ENCODE measurements at places on chromosomes 4 and X.

DNA sequence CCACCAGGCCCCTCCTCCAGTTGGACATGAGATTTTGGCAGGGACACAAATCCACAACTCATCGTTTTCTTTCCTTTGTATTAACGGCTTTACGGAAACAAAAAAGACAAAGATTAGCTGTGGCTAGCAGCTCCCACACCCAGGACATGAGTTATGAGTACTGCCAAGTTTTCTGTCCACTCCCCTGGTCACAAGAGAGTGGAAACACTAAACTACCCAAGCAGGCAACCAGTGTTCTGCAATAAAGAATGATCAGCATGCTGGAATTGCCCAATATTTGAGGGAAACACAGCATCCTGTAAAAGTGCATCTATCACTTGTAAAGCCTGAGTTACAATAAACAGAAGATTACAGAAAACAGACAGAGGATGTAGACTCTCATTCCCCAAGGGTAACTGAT, 358.4 kb downstream of the NLGN4X start:
- no peak for DNase-seq

GRCh38 chr4:102809190-102809589, 18.2 kb downstream of the UBE2D3 start:
- DNase-seq, result no peak

GRCh38 chr4:150387981-150388380, 194.0 kb upstream of the MAB21L2 start:
- DNase-seq, result no peak

DNA sequence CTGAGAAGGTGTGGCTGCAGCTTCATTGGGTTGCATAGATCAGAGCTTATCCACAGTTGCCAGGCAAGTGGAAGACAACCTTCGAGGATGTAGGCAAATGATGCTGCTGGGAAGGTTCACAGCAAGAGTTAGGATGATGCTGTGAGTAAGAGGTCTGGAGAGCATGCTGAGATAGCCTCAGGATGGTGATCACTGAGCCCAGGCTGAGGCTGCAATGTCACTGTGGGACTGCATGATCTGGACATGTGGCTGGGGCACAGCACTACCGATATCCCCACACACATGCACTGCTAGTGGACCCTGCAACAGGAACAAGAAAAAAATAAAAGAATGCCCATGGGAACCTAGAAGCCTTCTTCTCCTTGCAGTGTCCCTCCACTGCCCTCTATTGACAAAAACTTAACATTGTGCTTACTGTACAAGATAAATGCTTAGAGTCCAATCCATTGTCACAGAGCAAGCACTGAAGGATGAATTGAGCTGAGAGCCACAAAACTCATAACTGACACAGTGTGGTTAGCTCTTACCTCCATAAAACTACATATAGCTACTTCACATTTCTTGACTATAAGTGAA, 105.6 kb downstream of the CNKSR2 start:
- no peak for DNase-seq

DNA sequence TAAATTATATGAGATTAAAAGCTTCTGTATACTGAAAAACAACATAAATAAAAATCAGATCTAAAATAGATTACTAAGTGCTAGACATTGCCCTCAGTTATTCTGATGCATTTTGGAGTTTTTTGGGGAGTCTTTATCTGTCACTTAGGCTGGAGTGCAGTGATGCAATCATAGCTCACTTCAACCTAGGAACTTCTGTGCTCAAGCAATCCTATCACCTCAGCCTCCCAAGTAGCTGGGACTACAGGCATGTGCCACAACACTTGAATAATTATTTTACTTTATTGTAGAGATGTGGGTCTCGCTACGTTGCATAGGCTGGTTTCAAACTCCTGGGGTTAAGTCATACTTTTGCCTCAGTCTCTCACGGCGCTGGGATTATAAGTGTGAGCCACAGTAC, 31.7 kb downstream of the HSD17B11 start:
- DNase-seq, result no peak

DNA sequence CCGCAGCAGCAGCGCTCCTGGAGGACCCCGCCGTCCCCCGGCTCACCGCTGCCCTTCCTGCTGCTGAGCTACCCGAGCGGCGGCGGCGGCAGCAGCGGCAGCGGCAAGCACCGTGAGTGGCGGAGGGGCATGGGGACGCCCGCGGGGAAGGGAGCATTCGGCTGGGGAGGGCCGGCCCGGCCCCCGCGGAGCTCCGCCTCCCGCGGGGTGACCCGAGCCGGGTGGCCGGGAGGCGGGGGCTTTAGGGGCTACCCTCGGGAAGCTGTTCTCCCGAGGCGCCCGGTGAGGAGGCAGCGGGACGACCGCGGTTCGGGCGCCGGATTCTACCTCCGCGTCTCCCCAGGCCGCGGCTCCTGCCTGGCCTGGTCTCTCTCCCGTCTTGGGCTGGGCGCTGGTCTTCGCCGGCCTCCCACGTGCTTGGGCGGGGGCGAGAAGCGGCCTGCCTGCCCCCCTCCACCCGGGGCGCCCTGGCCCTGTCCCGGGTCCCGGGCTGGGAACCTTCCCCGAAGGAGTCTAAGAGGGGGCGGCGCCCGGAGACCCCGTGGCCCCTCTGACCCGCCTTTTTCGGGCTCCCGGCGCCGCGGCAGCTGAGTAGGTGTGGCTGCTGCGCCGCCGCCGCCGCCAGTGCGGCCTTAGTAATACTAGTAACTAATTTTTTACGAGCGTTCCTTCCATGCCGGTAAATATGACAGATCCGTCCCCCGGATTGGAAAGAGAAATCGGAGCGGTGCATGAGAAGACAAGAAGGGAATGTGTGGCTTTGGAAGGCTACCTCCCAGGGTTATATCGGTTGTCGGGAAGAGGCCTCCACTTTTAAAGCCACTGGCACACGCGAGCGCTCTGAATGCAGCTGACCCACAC, 16.4 kb upstream of the RUFY3 start:
- DNase-seq, result peak; percentile 52

GRCh38 chr4:48832571-48832970, 1.7 kb downstream of the OCIAD1 start:
- no peak for DNase-seq

DNA sequence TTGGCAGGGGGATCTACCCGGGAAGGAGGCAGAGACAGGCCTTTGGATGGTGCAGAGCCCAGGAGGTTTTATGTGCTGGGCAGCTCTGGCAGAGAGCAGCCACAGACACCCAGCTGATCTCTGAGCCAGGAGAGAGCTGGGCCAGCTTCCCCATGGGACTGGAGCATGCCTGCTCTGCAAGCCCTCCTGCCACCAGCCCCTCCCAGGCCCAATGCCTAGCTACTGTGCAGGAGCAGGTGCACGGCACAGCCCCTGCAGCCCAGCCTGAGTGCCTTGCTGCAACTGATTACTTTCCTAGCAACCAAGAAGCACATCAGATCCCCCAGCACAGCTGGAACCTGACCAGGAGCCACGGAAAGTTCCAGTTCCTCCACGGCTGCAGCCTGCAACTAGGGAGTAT, 57.8 kb upstream of the BEND2 start:
- no peak for DNase-seq

- no peak for DNase-seq
These were observed 130.6 kb upstream of the PITX2 start for GRCh38 chr4:110753466-110753865.

DNA sequence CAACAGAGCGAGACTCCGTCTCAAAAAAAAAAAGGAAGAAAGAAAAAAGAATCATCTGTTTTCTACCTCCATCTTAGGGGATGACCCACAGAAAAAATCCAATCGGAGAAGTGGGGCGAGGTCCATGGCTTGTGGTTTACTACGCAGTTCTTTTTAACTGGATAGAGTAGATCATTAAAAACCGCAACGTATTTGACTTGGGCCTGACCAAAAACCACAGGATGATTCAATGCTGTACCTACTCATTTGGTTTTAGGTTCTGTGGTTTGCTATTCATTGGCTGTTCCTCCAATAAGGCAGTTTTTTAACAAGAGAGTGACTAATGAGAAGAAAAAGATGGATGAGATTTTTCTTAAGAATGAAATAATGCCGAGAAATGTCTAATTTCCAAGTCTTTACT, 83.7 kb downstream of the FREM3 start:
- DNase-seq, result no peak

DNA sequence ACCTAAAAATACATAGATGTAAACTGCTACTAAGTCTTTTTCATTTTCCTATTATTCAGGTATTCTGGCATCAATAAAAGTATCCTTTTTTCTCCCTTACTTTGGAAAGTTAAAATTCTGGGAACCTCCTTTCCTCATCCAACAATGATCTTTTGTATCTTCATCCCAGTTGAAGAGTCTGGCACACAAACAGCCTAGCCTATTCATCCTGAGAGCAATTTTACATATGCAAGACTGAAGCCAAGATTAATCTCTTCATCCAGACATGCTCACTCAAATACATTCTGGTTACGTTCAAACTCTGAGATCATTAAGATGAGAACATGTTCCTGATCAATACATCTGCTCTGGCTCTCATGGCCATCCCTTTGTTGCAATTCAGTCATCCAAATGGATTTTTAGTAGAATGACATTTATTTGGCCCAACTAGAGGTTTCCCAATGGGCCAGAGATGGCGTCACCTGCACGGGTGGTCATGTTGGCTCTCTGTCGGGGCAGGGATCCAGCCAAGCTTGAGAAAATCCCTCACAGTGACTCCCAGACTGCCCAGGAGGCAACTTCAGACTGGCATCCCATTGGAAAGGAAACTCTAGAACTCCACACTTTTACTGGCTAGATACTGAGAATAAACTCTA, 135.3 kb upstream of the VCX2 start:
- DNase-seq, result peak; percentile 58

GRCh38 chr4:165971933-165972332, 98.9 kb downstream of the TLL1 start:
- DNase-seq, result no peak

- DNase-seq, result no peak
These were observed 59.0 kb downstream of the ELF4 start for GRCh38 chrX:130051176-130051845.

DNA sequence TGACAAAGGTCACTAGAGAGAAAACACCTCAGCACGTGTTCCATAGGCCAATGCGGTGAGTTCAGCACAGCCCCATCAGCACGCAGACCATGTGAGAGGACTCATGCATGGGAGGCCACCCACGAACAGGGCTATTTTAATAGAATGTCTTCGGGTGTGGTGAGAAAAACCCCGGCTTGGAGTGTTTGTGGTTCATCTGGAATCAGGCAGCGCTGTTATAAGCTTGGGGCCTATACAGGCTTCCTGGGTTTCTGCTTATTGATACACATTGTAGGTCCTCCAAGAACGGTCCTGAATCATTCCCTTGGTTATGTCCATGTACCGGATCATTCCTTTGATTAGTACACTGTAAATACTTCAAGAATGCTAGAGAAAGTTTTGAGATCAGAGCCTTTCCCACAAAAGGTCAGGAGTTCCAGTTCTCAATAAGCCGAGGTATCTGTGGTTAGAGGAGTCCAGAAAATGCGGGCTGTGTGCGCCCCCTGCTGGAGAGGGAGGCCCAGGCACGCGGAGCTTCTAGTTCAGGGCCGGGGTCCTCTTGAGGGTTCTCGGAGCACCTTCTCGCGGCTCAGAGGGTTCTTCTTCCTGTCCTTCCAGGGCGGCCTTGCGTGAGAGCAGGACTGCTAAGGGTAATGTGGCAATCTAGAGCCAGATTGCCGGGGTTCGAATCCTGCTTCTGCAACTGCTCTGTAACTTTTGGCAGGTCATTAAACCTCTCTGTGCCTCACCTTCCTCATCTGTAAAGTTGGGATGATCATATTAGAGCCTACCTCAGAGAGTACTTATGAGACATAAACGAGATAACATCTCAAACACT, 51.8 kb downstream of the TLR10 start:
- peak; percentile 54 for DNase-seq

DNA sequence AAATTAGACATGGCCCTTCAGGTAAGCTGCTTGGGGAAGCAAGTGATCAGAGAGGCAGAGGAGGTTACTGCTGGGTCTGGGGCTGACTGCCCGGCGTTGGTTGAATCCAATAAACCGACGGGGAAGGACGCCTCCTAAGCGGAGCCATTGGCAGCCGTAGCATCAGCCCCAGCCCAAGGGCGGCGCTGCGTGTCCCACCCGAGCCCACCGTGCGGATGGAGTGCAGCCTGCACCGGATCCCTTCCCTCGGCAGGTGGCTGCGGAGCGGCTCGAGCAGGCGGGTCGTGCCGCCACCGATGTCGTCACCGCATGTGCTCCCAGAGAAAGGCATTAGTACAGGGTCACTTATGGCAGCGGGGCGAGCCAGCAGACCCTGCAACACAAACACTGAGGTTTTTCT, 82.1 kb downstream of the ALPK1 start:
- no peak for DNase-seq

- DNase-seq, result no peak
These were observed 131.3 kb downstream of the ARHGAP10 start for GRCh38 chr4:147863111-147863747.

- peak; percentile 1 for DNase-seq
These were observed 723 bp downstream of the MORC4 start for GRCh38 chrX:106999002-106999975.

GRCh38 chrX:25144043-25144940, 128.5 kb upstream of the ARX start:
- peak; percentile 4 for DNase-seq

- DNase-seq, result no peak
These were observed 680.4 kb downstream of the DMD start for GRCh38 chrX:32530802-32531403.

- DNase-seq, result no peak
These were observed 364.3 kb downstream of the FBXW7 start for GRCh38 chr4:152171556-152171955.

GRCh38 chr4:144831971-144832370, 186.0 kb downstream of the HHIP start:
- DNase-seq, result no peak

- DNase-seq, result no peak
These were observed 6.3 kb downstream of the PRRG3 start for GRCh38 chrX:151701531-151701930.

GRCh38 chr4:147310312-147310711, 170.6 kb upstream of the EDNRA start:
- no peak for DNase-seq
